LNCaP clone FGC (cell line): ENCODE measurements at places on chromosomes 1 and 21.

GRCh38 chr1:187509091-187509490 lies 680.3 kb downstream of the PLA2G4A start:
- peak; percentile 66 for DNase-seq

DNA sequence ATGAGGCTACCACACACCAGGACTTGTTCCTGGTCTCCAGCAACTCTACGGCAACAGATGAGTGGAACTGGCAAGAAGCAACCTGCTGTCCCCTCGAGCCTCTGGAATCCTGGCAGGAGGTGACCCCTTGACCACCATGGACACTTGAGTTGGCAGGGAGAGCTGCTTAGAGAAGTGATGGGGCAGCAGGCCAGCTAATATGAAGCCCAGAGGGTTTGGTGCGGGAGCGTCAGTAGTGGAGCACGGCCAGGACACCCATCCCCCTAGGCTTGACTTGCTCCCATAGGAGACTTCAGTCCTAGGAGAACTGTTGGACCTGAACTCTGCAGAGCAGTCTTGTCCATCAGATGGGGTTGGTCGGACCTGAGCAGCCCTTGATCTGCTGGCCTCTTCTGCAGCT lies 56.5 kb downstream of the CTH start:
- no peak for DNase-seq

DNA sequence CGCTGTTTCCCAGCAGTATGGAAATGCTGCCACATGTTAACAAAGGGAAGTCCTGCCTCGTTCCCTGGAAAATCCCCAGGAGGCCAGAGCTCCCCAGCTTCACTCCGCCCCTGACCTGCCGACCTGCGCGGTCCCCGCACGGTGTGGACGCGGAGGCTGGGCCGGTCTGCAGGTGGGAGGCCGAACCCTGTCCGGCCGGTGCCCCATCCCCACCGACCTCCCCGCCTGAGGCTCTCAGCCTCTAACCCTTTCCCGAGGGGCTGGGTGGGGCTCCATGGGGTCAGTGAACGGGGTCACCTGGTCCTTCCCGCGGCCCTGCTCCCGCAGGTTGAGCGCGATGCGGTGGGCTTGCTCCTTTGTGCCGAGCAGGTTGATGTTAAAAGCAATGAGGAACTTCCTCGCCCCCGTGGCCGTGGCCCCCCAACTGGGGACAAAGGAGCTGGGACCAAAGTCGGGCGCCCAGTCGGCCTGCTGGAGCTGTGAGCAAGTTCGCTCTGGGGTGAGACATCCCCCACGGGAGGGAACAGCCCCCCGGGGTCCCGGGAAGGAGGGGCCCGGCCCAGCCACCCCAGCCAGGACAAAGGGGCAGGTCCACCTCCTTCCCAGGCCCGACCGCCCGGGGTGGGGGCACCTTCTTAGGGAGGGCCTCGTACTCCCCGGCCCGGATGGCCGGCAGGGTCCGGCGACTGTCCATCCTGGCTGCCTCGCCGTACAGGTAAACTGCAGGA lies 4.0 kb downstream of the FTCD start:
- DNase-seq = no peak

GRCh38 chr1:185789501-185790193 lies 55.5 kb downstream of the HMCN1 start:
- DNase-seq = no peak

DNA sequence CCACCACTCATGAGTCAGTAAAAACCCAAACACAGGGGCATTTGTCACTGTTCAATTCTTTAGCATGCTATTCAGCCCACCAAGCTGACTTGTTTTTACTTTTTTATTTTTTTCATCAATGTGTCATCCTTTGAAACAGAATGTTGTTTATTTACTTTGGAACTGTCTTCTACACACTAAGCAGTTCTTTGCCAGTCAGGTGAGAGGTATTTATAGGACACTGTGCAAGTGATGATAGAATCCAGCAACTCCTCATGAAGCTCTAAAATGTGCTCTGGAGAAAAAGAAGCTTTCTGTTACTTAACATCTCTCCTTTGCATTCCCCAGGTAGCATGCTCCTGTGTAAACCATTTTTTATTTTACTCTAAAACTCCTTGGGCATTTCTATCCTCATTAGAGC lies 582.0 kb upstream of the TMPRSS15 start:
- DNase-seq = peak; percentile 8
